ENCODE measurements at places on chromosomes 7 and 10. TPM values are rescaled to one million over a fixed set of nuclear protein-coding genes. Genes with fewer than 3 reads are reported as not detected.

The RBM33 gene
- 18.6 TPM for total RNA-seq

The KIF11 gene
- total RNA-seq = 74.3 TPM

The TMEM229A gene
- total RNA-seq = not detected

The ANXA8L1 gene
- 63.8 TPM for total RNA-seq

The CTTNBP2 gene
- total RNA-seq = not detected

The IFIT1 gene
- total RNA-seq = 22.9 TPM

The PTPRN2 gene
- 2.2 TPM for total RNA-seq

The SLC26A3 gene
- total RNA-seq = not detected

The GRID2IP gene
- total RNA-seq = 0.22 TPM

The PDK4 gene
- total RNA-seq = 0.07 TPM

The CXCL12 gene
- 0.02 TPM for total RNA-seq

DNA sequence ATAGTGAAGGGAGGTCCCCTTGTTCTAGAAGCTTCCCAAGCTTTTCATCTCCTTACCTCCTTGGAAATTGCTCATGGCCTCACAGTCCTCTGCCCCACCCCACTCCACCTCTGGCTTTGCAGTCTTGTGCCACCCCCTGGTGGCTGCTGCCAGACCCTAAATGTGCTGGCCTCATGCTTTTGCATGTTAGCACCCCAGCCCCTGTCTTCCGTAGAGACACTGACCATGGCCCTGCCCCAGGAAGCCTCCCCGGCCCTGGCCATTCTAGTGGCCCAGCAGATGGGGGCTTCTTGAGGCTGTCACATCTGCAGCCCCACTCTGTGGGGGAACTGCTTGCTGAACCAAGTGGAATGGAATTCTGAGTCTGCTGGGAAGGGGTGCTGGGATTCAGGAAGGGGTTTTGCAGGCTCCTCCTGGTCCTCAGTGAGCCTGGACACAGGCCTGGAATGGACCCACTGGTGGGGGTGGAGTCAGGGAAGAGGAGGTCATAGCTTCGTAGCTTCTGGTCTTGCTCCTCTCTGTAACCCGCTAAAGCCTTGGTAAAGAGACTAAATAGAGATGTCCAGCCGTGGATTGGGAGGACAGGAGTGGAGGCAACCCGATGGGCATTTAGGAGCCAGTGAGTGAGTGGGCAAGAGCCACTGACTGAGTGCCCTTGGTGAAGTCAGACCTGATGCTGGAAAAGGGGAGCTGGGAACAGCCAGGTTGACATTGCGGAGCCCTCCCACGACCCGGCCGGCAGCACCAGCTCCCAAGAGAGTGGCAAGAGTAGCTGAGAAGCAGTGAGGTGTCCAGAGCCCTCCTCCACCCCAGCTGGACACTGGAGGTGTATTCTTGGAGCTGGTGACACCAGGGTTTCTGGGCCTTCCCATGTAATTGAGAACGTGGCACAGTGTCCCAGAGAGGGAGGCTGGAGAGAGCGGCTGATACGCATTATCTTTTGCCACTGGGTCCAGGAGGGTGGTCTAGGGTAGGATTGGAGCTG is 20.9 kb downstream of the RAMP3 start:
- DNase-seq = no peak

- DNase-seq = no peak
Observed at GRCh38 chr7:134704827-134705226, 58.2 kb downstream of the BPGM start.

GRCh38 chr7:7668706-7669105 is 28.2 kb downstream of the UMAD1 start:
- no peak for DNase-seq

GRCh38 chr10:71397296-71398212 is 834 bp downstream of the CDH23 start:
- no peak for DNase-seq

DNA sequence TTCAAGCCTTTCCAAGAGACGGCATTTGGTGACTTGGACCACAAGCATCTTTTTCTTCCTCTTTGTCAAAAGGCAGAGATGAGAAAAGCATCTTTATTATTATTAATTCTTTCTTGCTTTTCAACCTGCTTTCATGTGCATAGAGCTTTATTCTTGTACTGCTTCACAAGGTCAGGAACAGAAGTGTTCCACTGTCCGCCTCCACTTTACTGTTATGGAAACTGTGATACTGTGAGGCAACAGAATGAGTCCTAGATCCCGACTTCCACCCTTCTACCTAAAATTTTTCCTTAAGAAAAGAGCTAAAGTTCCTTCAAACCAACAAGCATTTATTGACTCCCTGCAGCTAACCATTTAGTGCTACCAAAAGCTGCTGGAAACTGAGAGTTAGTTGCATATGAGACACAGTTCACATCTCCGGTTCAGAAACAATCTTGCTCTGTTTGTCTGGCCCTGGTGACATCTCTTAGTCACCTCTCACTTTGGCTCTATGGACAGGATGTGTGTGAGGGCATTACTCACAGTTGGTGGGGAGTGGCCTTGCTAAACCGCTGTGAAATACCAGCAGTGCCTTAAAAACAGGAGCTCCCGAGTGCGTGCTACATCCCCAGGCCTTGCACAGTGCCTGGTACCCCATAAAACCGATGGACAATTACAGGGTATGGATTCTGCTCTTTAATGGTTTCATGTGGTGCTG is 77.1 kb upstream of the TRIL start:
- peak; percentile 96 for DNase-seq

DNA sequence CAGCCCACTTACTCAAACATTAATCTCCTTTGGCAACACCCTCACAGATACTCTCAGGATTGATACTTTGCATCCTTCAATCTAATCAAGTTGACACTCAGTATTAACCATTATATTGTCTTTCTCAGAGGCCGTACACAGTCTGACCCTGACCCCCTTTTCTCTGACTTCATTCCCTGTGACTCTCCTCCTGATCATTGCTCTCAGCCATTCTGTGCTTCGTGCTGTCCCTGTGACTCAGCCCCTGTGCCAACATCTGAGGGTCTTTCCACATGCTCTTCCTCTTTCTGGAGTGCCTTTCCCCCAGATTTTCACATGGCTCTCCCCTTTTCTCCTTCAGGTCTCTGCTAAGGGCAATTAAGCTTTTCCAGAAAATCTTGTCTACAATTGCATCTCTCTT is 289.0 kb upstream of the PHYHIPL start:
- no peak for DNase-seq

DNA sequence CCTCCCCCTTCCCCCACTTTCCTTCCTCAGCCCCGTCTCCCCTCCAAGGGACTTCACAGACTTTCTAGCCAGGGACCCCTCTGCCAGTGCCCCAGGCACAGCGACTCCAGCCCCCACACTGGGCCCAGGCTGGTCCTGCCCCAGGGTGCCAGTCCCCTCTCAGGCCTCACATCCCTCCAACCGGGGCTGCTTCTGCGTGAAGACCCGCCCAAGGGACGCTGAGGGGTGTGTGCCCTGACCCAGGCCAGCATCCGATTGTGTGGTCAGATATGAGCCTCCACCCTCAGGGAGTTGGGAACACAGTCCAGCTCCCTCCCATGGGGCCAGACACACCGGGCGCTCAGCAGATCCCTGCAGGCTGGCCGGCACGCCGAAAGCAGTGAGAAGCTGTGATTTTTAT is 97.0 kb downstream of the MICALL2 start:
- DNase-seq = no peak

DNA sequence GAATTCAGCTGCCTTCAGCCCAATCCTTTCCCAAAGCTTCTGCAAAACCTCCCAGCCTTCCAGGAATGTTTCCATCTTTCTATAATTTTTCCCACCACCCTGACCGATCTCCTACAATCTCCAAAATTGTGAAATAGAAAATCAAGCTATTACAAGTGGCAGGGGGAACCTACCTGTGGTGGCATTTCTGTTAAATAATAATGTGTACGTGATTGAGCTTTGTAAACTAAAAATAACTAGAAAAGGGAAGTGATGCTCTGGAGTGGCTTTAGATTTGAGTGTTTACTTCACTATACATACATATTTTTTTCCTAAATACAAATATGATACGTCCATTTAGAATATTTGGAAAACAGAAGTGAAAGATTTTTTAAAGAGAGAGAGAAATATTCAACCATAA is 593.6 kb downstream of the GRM8 start:
- no peak for DNase-seq

DNA sequence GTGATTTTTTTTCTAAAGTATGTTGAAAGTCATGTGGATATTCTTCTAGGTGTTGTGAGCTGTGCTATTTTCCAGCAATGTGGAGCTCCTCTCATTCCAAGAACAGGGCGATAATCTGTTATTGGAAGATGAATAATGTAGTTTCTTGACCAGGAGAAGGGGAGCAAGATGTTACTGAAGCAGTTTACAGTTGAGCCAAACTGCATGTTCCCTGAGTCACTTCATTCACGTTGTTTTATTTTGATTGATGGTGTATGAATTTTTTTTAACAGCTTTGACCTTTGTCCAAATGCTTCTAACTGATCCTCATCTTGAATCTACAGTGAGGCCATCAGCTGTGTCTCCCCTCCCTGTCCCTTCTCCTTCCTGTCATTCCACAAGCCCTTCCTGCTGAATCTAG is 277.1 kb upstream of the KLF6 start:
- no peak for DNase-seq

DNA sequence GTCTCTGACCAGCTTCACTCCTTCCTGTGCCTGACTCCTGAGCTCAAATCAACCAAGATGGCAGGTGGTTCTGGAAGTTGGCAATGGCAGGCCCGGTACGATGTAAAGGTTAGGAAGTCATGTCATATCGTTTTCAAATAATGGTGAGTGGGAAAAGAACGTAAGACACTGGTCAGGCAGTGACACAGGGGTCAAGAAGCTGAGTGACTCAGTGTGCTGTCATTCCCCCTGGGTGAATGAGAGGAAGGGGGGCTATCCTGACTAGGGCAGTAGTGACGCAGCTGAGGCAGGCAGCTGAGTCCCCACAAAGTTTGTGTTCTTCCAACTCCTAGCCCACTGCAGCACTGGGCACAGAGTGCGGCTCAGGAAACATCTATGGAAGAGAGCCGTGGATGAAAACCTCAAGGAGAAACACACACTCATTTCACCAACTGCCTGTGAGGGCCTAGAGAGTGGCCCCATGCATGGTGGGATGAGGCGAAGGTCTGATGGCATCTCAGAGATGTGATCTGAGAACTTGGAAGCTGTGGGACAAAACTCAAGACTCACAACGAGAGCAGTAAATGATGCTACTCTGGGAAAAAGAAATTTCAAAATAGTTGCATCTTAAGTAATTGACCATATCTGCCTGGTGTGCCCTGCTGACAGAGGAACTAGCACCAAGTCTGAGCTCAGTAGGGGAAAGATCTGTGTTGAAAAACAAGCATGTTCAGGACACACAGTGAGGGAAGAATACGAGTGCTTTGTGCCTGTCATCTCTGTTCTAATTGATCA is 23.2 kb downstream of the CREB3L2 start:
- DNase-seq = peak; percentile 95

DNA sequence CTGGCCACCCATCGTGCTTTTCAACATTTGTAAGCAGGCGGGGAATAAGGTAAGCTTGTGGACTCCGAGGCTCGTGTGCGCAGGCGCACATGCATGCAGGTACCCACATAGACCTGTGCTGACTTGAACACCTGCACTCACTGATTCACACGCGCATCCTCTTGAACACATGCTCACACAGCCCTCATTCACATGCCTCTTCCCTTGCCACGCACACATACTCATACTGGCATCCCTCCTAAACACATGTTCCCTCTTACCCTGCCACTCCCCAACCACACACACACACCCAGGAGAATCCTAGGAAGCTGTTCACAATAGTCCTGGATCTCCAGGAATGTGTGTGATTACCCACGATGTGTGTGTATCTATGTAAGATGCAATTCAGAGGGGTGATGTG is 44.1 kb upstream of the LBX1 start:
- no peak for DNase-seq

- no peak for DNase-seq
Observed at GRCh38 chr7:53768186-53768585, 732.8 kb downstream of the POM121L12 start.

- DNase-seq = no peak
Observed at GRCh38 chr10:130758529-130758928, 553.0 kb downstream of the TCERG1L start.

DNA sequence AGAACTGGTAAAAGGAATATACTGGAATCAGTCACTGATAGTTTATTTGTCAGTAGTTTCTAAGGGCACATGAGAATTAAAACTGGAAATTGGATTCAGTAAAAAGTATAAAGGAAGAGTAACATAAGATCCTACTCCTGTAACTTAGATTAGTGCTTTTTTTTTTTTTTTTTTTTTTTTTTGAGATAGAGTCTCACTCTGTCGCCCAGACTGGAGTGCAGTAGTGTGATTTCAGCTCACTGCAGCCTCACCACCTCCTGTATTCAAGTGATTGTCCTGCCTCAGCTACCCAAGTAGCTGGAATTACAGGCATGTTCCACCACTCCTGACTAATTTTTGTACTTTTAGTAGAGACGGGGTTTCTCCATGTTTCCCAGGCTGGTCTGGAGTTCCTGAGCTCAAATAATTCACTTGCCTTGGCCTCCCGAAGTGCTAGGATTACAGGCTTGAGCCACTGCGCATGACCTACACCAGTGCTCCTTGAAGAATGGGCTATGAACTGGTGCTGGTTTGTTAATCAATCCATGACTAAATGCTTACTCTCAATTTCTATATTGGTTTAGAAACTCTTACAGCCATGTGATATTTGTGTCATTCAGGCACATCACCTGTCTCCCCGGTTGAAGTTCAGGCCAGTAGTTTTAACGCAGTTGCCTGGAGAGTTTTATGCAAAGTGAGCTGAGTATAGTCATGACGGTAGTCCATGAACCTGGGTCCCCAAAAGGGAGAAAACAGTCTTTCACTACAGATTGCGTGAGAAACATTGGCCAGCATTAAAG is 65.0 kb downstream of the ZEB1 start:
- DNase-seq = no peak

DNA sequence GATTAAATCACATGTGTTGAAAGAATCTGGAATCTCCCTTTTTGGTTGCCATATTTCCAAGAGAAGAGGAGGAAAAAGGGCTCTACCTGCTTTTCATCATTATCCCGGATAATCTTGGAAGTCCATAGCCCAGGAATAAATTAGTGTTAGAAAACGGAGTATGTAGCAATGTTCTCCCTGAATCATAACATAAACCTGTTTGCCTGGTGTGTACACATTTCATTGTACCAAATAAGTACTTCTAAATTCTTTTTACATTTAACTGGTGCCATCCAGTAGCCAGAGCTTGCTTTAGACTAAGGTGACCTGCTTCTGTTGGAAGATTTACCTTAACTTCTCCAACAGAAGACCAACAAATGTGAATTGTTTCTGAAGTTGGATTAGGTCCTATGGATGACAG is 182.3 kb upstream of the C7orf33 start:
- DNase-seq = no peak
